GM23338 (cell line): ENCODE measurements at places on chromosomes 5 and 9. TPM values are rescaled to one million over a fixed set of nuclear protein-coding genes. Genes with fewer than 3 reads are reported as not detected.

PHAX gene
- 75.9 and 81.4 TPM in 2 replicates for total RNA-seq

RLN2 gene
- total RNA-seq, result 4.0 and 4.7 TPM in 2 replicates

CCDC192 gene
- total RNA-seq, result 1.3 TPM in 1 of 2 replicates, not detected in the other

SH3TC2 gene
- 0.04 and 0.17 TPM in 2 replicates for total RNA-seq

CMYA5 gene
- total RNA-seq, result 0.49 and 1.2 TPM in 2 replicates

DNA sequence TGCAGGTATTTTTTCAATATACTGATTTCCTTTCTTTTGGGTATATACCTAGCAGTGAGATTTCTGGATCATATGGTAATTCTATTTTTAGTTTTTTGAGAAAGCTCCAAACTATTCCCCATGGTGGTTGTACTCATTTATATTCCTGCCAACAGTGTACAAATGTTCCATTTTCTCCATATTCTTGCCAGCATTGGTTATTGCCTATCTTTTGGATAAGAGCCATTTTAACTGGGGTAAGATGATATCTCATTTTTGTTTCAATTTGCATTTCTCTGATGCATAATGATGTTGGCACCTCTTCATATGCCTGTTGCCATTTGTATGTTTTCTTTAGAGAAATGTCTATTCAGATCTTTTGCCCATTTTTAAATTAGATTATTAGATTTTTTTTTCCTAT, 85.6 kb upstream of the FST start:
- no peak overlapping the region for H3K27ac ChIP-seq
- no peaks in the 10 kb centered on the region for H3K27me3 ChIP-seq
- H3K4me1 ChIP-seq, result no peaks in the 10 kb centered on the region
- H3K36me3 ChIP-seq, result no peaks in the 10 kb centered on the region

DNA sequence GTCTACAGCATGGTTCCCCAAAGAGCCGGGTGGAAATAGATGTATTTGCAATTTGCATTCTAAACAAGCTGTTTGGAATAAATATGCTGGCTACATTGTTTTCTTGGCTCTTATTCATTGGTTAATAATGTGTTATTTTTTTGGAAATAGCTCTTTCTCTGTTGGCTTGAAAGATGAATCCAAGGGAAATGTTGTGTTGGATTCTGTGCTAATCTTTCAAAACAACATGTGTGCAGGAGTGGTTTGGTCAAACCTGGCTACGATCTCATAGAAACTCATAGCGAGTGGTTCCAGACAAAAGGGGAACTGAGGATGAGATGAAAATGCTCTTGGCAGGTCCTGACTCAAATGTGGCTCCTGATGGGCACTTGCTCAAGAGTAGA, 63.7 kb upstream of the CXCL14 start:
- no peak overlapping the region for H3K4me3 ChIP-seq
- no peak overlapping the region for H3K27ac ChIP-seq
- no peaks in the 10 kb centered on the region for H3K36me3 ChIP-seq
- DNase-seq, result no peak
- no peaks in the 10 kb centered on the region for H3K27me3 ChIP-seq

DNA sequence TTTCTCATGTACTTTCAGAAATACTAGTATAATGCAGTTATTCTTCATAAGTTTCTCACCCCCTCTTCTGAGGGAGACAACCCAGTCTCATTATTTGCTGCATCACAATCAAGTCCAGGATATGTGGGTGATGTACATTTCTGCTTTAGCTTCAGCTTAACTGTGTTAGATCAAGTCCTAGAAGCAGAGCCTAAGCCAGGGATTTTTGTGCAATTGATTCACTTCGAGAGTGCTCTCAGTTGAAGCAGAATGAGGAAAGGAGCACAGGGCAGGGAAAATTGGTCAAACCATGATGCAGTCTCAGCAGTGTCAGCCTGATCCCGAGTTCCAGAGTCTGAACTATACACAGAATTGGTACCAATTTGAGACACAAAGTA, 15.1 kb downstream of the HNRNPK start:
- H3K36me3 ChIP-seq, result peaks cover 25% of the 10 kb centered on the region
- peak overlapping the region; percentile 15; the same call in 1 of the 2 replicates for H3K27ac ChIP-seq
- no peak overlapping the region for H3K4me3 ChIP-seq
- peak; percentile 16 for DNase-seq

DNA sequence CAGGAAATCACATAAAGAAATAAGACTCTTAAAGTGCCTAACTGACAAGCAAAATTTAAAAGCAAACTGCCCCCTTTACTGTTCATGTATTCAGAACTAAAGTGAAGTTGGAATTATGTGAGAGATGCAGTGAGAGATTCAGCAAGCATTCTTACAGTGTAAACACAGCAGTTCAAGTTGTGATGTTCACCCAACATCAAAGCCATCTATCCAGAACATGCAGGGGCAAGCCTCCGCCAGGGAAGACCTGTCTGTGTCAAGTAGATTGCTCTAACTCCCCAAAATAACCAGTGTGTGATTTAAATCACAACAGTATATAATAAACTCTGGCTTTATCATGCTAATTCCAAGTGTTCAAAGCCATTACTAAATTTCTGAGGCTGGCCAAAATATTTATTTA, 233.3 kb downstream of the BNC2 start:
- H3K4me3 ChIP-seq, result no peak overlapping the region
- H3K27me3 ChIP-seq, result no peaks in the 10 kb centered on the region
- no peaks in the 10 kb centered on the region for H3K36me3 ChIP-seq
- DNase-seq, result no peak

GRCh38 chr9:138115506-138115905, 237.9 kb downstream of the CACNA1B start:
- H3K36me3 ChIP-seq, result no peaks in the 10 kb centered on the region
- no peak overlapping the region for H3K27ac ChIP-seq
- DNase-seq, result no peak
- no peaks in the 10 kb centered on the region for H3K4me1 ChIP-seq
- no peak overlapping the region for H3K4me3 ChIP-seq

DNA sequence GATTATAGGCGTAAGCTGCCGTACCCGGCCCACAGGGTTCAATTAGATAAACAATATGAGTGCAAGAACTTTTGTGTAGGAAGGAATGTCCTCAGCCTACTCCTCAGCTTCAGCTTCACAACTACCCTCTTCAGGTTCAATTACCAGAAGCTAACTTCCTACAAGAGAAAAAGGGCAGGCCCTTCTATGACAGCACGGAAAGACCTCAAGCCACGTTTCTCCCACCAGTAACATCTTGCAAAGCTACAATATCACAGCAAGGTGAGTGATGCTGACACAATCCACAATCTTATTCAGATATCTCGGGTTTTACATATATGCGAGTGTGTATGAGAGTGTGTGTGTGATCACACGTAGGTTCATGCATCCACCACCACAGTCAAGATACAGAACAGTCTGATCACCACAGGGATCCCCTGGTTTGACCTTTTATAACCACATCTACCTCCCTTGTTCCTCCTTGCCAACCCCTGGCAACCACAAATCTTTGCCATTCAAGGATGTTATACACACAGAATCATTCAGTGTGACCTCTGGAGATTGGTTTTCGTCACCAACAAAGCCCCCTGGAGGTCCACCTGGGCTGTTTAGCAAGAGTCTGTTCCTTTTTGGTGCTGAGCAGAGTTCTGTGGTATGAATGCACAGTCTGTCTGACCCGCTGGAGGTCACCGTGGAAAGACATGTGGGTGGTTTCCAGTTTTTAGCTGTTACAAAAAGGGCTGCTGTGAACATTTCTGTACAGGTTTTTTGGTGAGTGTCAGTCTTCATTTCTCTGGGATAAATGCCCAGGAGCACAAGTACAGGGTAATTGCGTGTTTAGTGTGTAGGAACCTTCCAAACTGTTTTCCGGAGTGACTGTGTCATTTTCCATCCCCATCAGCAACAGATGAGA, 38.2 kb downstream of the IPPK start:
- H3K27ac ChIP-seq, result no peak overlapping the region
- no peak for DNase-seq
- H3K36me3 ChIP-seq, result peaks cover 8% of the 10 kb centered on the region; the same call in 1 of the 2 replicates
- no peaks in the 10 kb centered on the region for H3K4me1 ChIP-seq

DNA sequence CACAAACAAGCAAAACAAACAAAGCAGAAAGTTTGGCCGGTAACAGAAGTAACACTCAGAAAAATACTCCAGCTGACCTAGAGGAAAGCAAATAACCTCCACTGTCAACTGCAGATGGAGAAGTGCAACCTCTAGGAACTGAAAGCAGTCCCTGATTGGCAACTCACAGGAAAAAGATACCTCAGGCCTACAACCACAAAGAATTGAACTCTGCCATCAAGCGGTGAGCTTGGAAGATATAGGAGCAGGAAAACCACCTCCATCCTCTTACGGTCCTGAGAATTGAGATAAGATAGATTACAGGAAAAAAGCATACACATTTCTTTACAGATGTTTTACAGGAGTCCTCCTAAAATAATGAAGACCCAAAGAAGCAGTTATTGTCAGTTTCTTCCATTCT, 184.5 kb downstream of the PDZD2 start:
- H3K27me3 ChIP-seq, result no peaks in the 10 kb centered on the region
- no peak overlapping the region for H3K4me3 ChIP-seq
- no peak overlapping the region for H3K27ac ChIP-seq
- no peaks in the 10 kb centered on the region for H3K4me1 ChIP-seq
- H3K36me3 ChIP-seq, result no peaks in the 10 kb centered on the region
- peak; percentile 57 for DNase-seq

- H3K27me3 ChIP-seq, result no peaks in the 10 kb centered on the region
- H3K36me3 ChIP-seq, result no peaks in the 10 kb centered on the region
- H3K27ac ChIP-seq, result no peak overlapping the region
- no peaks in the 10 kb centered on the region for H3K4me1 ChIP-seq
- no peak for DNase-seq
Observed at GRCh38 chr5:94485067-94485466, 133.3 kb downstream of the KIAA0825 start.

- H3K4me1 ChIP-seq, result no peaks in the 10 kb centered on the region; the same call in 1 of the 2 replicates
- H3K27me3 ChIP-seq, result no peaks in the 10 kb centered on the region
- no peak for DNase-seq
- H3K4me3 ChIP-seq, result no peak overlapping the region
Observed at GRCh38 chr5:127011961-127012644, 18.3 kb downstream of the MARCHF3 start.

- peak overlapping the region; percentile 39 for H3K27ac ChIP-seq
- DNase-seq, result no peak
- no peaks in the 10 kb centered on the region for H3K27me3 ChIP-seq
- peaks cover 5% of the 10 kb centered on the region; the same call in 1 of the 2 replicates for H3K36me3 ChIP-seq
- peaks cover 78% of the 10 kb centered on the region for H3K4me1 ChIP-seq
Observed at GRCh38 chr9:81661339-81661738, 28.0 kb downstream of the TLE1 start.

- H3K4me3 ChIP-seq, result no peak overlapping the region
- peaks cover 44% of the 10 kb centered on the region for H3K4me1 ChIP-seq
- H3K36me3 ChIP-seq, result no peaks in the 10 kb centered on the region
- no peak for DNase-seq
- H3K27me3 ChIP-seq, result peaks cover 83% of the 10 kb centered on the region
Observed at GRCh38 chr9:116335392-116335791, 181.8 kb downstream of the PAPPA start.

DNA sequence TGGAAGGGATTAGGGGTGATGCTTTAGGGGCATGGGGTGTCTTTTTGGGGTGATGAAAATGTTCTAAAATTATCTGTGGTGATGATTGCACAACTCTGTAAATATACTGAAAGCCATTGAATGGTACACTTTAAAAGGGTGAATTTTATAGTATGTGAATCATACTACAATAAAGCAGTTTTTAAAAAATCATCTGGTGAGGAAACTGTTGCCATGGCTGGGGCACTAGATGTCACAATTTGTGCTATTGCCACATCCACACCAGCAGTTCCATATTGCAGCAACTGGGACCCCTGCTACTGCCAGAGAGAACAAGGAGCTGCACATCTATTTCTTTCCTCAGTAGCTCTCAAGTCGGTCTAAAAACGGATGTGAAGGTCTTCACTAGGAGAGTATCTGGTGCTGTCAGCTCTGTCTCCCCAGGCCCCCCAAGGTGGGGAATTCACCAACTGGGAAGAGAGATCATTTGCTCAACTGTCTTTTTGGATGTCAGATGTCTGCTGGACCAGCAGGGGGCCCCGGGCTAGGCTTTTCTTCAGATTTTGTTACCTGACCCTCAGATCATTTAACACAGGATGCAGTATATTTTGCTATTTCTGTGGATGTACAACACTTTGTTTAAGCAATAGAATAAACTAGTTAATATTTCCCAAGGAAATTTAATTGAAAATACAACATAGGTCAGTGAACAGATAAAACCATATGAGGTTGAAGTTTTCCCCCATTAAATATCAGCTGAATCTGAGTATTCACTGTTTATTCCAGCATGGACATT, 13.2 kb downstream of the CMYA5 start:
- no peaks in the 10 kb centered on the region for H3K4me1 ChIP-seq
- DNase-seq, result peak; percentile 60
- H3K27ac ChIP-seq, result no peak overlapping the region
- H3K4me3 ChIP-seq, result no peak overlapping the region

GRCh38 chr9:414595-414994, 199.9 kb downstream of the DOCK8 start:
- no peak overlapping the region for H3K4me3 ChIP-seq
- no peak overlapping the region for H3K27ac ChIP-seq
- no peaks in the 10 kb centered on the region for H3K36me3 ChIP-seq
- H3K27me3 ChIP-seq, result no peaks in the 10 kb centered on the region
- DNase-seq, result no peak

GRCh38 chr9:99820685-99821395, 845 bp upstream of the NR4A3 start:
- no peak overlapping the region for H3K27ac ChIP-seq
- H3K36me3 ChIP-seq, result no peaks in the 10 kb centered on the region
- peaks cover 58% of the 10 kb centered on the region for H3K27me3 ChIP-seq
- H3K4me3 ChIP-seq, result peak overlapping the region; percentile 78
- DNase-seq, result peak; percentile 22

- no peak overlapping the region for H3K4me3 ChIP-seq
- no peaks in the 10 kb centered on the region; the same call in 1 of the 2 replicates for H3K36me3 ChIP-seq
- H3K27me3 ChIP-seq, result no peaks in the 10 kb centered on the region
- H3K4me1 ChIP-seq, result 0 out of 2 replicates have a peak, but pooled peaks cover 6% of the 10 kb centered on the region
- no peak overlapping the region for H3K27ac ChIP-seq
Observed at GRCh38 chr5:14105718-14106410, 37.3 kb upstream of the TRIO start.

DNA sequence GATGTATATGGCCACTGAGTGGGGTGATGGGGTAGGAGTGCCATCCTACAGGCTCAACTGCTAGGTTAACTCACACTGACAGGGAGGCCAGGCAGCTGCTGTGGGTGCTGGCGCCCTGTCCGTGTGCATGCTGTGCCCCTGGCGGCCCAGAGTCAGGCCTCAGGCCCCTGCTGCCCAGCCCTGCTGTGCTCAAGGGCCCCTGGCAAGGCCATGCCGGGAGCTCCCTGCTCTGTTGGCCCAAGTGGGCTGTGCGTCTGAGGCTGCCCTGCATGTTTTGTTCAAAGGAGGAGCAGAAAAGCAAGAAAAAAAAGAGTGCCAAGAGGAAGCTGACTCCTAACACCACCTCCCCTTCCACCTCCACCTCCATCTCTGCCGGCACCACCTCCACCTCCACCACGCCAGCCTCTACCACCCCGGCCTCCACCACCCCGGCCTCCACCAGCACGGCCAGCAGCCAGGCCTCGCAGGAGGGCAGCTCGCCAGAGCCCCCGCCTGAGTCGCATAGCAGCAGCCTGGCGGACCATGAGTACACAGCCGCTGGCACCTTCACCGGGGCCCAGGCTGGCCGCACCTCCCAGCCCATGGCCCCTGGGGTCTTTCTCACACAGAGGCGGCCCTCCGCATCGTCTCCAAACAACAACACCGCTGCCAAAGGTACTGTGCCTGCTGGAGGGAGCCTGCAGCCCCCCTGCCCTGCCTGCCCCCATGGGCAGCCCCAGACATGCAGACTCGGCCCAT, 100.1 kb downstream of the PHF2 start:
- no peak overlapping the region for H3K27ac ChIP-seq
- H3K36me3 ChIP-seq, result no peaks in the 10 kb centered on the region
- no peak for DNase-seq

- H3K4me1 ChIP-seq, result no peaks in the 10 kb centered on the region
- DNase-seq, result no peak
- H3K27ac ChIP-seq, result no peak overlapping the region
- no peak overlapping the region for H3K4me3 ChIP-seq
Observed at GRCh38 chr9:83343366-83343999, 194.7 kb downstream of the FRMD3 start.
